A549 treated with CORT108297 at 1 μM for 4 hours (cell line): ENCODE measurements at places on chromosomes 13 and 19. TPM values are rescaled to one million over a fixed set of nuclear protein-coding genes. Genes with fewer than 3 reads are reported as not detected.

MED29 gene
- 61.9 to 70.6 TPM (median 65.2 TPM) in 5 replicates for total RNA-seq

APOE gene
- total RNA-seq = 11.9 to 23.5 TPM (median 16.2 TPM) in 5 replicates

CDX2 gene
- 0.70 to 1.4 TPM (median 1.1 TPM) in 5 replicates for total RNA-seq

ZNF558 gene
- 5.8 to 8.0 TPM (median 7.7 TPM) in 5 replicates for total RNA-seq

ZNF534 gene
- not detected in 5 replicates for total RNA-seq

SYCN gene
- total RNA-seq = not detected in 5 replicates

SERTAD3 gene
- total RNA-seq = 39.0 to 48.0 TPM (median 43.7 TPM) in 5 replicates

IL17D gene
- total RNA-seq = 0.88 to 1.6 TPM (median 1.0 TPM) in 5 replicates
